H9 (cell line): ENCODE measurements at places on chromosomes 16 and 17. TPM values are rescaled to one million over a fixed set of nuclear protein-coding genes. Genes with fewer than 3 reads are reported as not detected.

- peaks cover 7% of the 10 kb centered on the region; the same call in 2 of the 3 replicates for H3K36me3 ChIP-seq
- H3K27me3 ChIP-seq = no peaks in the 10 kb centered on the region
- H3K4me3 ChIP-seq = peak within 1 kb of the TSS; percentile 93
- DNase-seq = no peak
- peaks cover 2% of the 10 kb centered on the region; the same call in 1 of the 2 replicates for H3K4me1 ChIP-seq
Observed at GRCh38 chr16:57999971-58000705, at the start of gene ZNF319. Gene ZNF319, minus strand, starts transcription at chr16:58000672. Its CDS starts 2,407 bp downstream, at chr16:57998265.

KRT28 gene
- total RNA-seq = not detected in 2 replicates

- DNase-seq = peak; percentile 85
- no peaks in the 10 kb centered on the region for H3K36me3 ChIP-seq
- no peaks in the 10 kb centered on the region; the same call in 1 of the 2 replicates for H3K27me3 ChIP-seq
- H3K27ac ChIP-seq = no peak overlapping the region
Observed at GRCh38 chr17:33520426-33521330, 227.6 kb upstream of the ASIC2 start.

GRCh38 chr16:828891-829290 is 28.4 kb upstream of the GNG13 start:
- no peaks in the 10 kb centered on the region for H3K27me3 ChIP-seq
- no peaks in the 10 kb centered on the region for H3K36me3 ChIP-seq
- H3K4me1 ChIP-seq = no peaks in the 10 kb centered on the region
- DNase-seq = no peak
- H3K4me3 ChIP-seq = no peak overlapping the region; the same call in 2 of the 3 replicates
- no peak overlapping the region for H3K27ac ChIP-seq

DNA sequence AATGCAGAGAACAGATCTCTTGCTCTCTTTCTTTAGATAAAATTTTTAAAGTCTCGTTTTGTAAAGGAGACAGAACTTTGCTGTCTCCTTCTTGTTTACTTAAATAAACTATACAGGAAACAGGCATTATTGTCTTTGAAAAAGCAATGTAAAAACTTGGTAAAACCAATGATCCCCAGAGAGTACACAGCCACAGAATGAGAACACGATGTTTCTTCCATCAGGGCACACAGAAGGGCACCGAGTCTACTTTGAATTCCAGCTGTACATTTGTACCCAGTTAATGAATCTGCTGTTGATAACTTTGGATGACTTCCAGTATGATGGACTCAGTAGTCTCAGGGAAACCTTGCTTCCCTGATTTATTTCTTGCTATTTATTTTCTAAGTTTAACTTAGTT is 8.1 kb upstream of the TMEM100 start:
- DNase-seq = no peak
- no peaks in the 10 kb centered on the region for H3K36me3 ChIP-seq
- no peak overlapping the region for H3K4me3 ChIP-seq
- H3K27ac ChIP-seq = no peak overlapping the region

- DNase-seq = no peak
- H3K4me1 ChIP-seq = no peaks in the 10 kb centered on the region
- no peaks in the 10 kb centered on the region for H3K27me3 ChIP-seq
- no peak overlapping the region for H3K4me3 ChIP-seq
- no peak overlapping the region for H3K27ac ChIP-seq
Observed at GRCh38 chr16:56348168-56349085, 76.9 kb downstream of the AMFR start.

UMOD gene
- total RNA-seq = not detected in 2 replicates

P2RX5 gene
- 4.2 and 4.7 TPM in 2 replicates for total RNA-seq

- peaks cover 21% of the 10 kb centered on the region for H3K36me3 ChIP-seq
- peak; percentile 78 for DNase-seq
- H3K27me3 ChIP-seq = no peaks in the 10 kb centered on the region
- no peak overlapping the region for H3K4me3 ChIP-seq
Observed at GRCh38 chr17:42403150-42403549, 14.9 kb upstream of the STAT3 start.

KRT222 gene
- 0.13 and 0.18 TPM in 2 replicates for total RNA-seq

KRT14 gene
- not detected in 2 replicates for total RNA-seq

- no peaks in the 10 kb centered on the region for H3K4me1 ChIP-seq
- H3K36me3 ChIP-seq = no peaks in the 10 kb centered on the region
- peak; percentile 90 for DNase-seq
- no peaks in the 10 kb centered on the region for H3K27me3 ChIP-seq
- peak overlapping the region; percentile 58; the same call in 1 of the 3 replicates for H3K4me3 ChIP-seq
- H3K27ac ChIP-seq = no peak overlapping the region
Observed at GRCh38 chr16:84312783-84313382, 18.2 kb downstream of the WFDC1 start.

ZMYND15 gene
- 0.42 and 0.44 TPM in 2 replicates for total RNA-seq
